ENCODE measurements at places on chromosomes 6 and 20.

- DNase-seq: peak; percentile 90
These were observed 19.7 kb downstream of the FAM217A start for GRCh38 chr6:4059115-4059777.

GRCh38 chr6:151038616-151039015 is 173.1 kb downstream of the MTHFD1L start:
- DNase-seq: no peak

GRCh38 chr6:118746145-118746824 is 94.9 kb upstream of the CEP85L start:
- DNase-seq: no peak

DNA sequence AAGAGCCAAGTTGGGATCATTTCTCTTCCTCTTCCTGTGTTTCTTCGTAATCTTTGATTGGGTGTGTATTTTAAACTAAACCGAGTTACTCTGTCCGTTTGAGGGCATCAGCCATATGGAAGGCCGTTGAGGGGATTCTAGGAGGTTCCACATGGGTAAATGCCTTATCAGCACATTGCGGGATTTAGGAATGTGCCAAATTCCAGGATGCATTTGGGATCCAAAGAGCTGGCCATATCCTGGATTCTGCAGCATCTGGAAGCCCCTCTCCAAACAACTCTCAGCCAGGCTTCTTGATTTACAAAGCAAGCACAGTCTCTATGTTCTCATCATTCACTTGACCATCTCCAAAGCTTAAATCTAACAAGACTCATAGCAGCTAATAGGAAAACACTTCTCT is 67.6 kb upstream of the RIN2 start:
- DNase-seq: peak; percentile 32

- DNase-seq: peak; percentile 82
These were observed 160.0 kb downstream of the TBXT start for GRCh38 chr6:166007349-166008263.

DNA sequence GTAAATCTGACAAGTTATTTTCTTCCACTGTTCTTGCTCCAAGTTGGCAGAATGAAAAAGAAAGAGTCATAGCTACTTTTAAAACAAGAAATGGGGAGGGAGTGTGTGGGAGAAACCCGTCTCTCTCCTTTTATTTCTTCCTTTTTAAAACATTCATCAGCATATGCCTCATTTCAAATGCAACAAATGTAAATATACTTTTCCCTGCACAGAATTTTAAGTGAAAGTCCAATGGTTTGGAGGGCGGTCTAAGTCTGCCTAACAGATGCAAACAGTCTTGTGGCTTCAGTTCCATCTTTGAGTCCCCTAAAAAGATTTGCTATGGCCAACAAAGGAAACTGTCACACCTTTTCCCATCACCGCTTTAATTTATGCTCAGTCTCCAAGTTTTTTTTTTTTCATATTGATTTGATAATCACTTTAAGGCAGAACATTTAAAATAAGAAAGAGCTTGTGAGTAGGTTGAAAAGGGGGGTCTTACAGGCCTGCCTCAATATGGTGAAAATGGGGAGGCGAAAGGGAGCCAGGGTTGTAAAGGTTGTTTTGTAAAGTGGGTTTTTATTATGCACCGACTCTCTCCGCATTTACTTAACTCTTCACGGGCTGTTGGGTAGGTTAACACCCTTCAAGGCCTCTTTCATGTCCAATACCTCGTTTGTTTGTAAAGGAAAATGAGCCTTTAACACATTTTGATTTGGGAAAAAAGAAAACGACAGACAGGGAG is 4.6 kb downstream of the TFAP2D start:
- DNase-seq: no peak

DNA sequence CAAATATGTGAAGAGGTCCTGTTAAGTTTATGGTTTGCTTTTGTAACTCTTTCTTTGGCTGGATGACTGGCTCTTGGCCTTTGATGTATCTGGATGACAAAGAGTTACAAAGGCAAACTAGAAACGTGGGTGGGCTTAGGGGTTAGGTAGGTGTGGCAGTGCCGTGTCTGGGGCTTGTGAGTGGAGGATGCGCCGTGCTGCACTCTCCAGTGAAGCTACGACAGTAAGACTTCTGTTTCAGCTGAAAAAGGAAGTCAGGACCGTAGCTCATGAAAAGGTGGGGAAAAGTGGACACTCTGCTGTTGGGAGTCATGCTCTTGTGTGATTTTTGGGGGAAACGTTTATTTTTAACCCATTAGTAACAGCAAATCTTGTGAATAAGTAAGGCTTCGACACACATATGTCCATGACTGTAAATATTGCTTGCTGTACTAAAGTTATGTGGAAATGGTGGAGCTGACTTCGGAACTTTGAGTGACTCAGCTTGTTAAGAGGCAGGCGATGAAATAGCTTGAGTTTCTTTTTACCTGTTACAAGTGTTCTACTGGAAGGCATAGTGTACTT is 45.6 kb downstream of the DUSP22 start:
- peak; percentile 16 for DNase-seq
